T1000 (cell line): ENCODE measurements at places on chromosomes 5 and 9.

GRCh38 chr5:68465133-68465532 lies 249.6 kb downstream of the PIK3R1 start:
- no peak for DNase-seq

- no peak for DNase-seq
Observed at GRCh38 chr5:162202285-162202880, 134.8 kb downstream of the GABRG2 start.

- DNase-seq, result no peak
Observed at GRCh38 chr5:172939611-172940267, 19.5 kb upstream of the RPL26L1 start.

DNA sequence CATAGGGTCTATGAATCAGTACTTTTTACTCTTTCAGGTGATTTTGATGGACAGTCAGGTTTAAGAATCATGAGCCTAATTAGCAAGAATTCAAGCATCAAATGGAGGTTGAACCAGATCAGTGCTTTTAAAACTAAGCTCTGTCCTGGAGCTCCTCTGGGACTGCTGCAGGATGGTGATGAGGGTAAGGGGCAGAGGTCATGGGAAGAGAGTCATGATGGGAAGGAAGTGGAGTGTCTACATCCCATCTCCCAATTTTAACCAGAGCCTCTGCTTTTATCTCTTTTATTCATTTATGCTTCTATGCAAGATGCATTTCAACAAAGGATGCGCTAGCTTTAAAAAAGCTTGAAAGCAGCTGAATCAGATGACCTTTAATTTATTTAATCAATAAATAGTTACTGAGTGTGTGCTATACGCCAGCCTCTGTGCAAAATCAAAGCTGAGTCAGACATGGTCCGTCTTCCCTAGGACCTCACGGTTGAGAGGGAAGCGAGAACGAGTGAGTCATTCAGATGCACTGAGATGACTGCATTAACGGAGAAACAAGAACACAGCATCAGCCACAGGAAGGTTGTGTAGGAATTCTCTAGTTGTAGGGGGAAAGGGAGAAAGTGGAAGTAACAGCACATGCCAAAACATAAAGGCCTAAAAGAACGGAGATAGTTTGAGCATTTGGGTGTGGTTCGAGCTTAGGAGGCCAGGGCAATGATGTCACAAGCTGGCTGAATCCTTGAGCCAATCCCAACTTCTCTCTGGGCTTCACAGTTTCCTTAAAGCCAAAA lies 441.6 kb upstream of the BRINP1 start:
- peak; percentile 6 for DNase-seq

GRCh38 chr5:76524101-76524835 lies 98.9 kb downstream of the F2RL2 start:
- DNase-seq, result no peak

GRCh38 chr5:133377736-133378135 lies 234.6 kb downstream of the FSTL4 start:
- DNase-seq, result no peak

GRCh38 chr9:114437401-114437893 lies 49.7 kb upstream of the AKNA start:
- DNase-seq, result no peak

DNA sequence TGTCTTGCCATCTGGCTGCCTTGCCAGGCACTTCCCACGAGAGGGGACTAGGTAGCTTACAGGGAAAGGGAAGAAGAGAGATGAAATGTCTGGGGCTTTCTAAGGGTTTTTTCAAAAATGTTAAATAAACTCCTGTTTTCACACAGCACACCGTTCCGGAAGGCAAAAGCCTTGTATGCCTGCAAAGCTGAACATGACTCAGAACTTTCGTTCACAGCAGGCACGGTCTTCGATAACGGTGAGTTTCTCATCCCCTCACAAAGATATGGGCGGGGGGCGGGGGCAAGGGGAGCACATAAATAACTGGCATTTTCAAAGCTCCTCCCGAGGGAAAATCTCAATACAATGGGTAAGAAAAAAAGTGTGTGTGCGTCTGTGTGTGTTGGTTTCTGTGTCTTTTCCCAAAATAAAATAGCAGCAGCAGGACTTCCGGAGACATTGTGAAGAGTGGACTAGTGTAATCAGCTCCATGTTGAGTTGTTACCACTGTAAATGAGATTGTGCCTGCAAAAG lies 189.6 kb downstream of the NR3C1 start:
- DNase-seq, result no peak

DNA sequence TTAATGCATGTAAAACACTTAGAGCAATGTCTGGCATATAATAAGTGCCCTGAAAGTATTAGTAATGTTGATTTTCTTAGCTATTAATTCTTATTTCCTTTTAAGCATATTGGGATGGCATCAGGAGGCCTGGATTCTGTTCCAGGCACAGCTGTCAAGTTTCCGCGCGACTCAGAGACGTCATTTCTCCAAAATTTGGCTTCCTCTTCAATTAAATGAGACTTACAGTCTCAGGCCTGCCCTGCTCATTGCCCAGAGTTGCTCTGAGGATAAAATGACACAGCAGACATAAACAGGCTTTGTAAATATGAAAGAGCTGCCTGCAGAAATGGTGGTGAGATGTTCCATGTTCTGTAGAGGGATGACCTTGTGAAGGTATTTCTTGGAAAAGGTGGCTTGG lies 159.8 kb upstream of the GLRA1 start:
- no peak for DNase-seq

GRCh38 chr5:38249301-38249700 lies 9.1 kb upstream of the EGFLAM start:
- DNase-seq, result no peak

DNA sequence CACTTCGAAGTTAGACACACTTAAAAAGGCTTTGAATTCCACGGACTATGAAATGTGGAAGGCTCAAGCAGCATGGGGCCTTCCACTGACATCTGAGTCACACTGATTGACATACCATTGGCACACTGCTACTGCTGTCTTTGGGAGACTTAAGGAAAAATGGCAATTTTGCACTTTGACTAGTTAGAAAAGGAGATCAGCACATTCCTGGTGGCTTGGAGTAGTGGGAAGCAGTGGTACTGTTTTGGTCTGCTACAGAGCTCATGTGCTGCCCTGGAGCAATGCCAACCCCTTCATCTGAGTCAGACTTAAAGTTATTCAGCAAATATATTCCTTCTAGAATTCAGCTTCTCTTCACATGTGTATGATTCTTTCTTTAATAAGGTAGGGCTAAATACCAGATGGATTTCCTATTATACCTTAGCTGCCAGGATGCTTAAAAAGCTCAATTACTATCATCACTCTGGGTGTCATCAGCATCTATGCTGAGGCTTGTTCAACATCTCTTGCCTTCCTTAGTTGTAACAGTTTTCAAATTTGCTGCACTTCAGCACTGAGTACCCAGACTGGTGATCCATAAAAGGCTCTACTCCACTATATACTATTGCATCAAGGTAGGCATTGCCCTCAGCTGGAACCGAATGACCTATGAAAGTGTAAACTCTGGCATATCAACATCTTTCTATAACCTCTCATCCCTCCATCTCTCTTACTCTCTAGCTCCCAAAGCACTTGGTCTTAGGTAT lies 42.3 kb upstream of the MOCS2 start:
- no peak for DNase-seq

DNA sequence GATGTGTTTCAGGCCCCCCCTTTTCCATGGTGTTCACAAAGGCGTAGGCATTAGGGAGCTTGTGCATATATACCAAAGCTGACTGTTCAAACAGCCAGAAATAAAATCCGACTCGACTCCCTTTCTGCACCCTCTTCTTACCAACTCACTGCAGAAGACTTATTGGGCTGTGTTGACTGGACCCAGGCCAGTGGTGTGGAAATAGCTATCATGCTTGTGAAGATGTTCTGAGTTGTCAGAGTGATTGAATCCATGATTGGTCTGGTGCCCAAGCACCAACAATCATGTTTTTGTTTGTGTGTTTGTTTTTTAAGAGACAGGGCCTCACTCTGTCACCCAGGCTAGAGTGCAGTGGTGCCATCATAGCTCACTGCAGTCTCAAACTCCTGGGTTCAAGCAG lies 21.6 kb downstream of the TJP2 start:
- DNase-seq, result no peak

DNA sequence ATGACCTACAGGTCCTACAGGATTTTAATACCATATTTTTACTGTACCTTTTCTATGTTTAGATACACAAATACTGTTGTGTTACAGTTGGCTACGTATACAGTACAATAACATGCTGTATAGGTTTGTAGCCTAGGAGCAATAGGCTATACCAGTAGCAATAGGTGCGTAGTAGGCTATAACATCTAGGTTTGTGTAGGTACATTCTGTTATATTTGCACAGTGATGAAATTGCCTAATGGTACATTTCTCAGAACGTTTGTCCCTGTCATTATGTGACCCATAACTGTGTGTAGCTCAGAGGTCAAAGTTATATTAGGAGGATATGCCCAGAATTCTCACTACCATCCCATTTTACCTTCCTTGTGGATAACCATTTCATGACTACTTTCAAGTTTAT lies 59.7 kb downstream of the NIPBL start:
- no peak for DNase-seq

DNA sequence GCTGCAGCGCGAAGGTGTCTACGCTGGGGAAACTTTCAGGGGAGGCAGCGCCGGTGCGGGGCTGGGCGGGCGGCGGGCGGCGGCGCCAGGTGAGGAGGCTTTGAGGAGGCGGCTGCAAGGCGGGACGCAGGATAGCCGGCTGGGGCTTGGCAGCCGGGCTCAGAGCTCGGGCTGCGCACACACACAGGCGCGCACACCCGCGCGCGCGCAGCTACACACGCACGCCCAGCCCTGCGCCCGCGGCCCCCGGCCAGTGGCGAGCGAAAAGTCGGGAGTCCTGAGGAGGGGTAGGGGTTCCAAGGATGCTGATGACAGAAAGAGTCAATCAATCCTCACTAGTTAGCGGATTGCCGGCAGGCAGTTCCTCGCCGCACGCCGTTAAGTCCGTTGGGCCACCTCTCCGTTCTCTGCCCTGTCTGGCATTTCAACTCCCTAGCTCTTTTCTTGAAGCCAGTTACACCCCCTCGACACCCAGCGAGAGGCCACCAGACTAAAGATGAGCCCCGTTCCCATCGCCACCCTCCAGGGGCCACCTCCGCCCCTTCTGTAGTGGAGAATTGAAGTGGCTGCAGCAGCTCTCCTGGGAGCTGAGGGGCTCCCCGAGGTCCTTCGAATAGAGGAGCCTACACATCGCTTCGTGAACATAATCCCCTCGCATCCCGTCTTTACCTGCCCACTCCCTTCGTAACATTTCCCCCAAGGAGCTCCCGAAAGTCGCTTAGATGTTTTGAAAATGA lies 1640.3 kb upstream of the C9orf72 start:
- DNase-seq, result peak; percentile 34

GRCh38 chr5:126402621-126403555 lies 20.3 kb upstream of the GRAMD2B start:
- DNase-seq, result no peak
